ENCODE measurements at places on chromosomes 3 and 15. TPM values are rescaled to one million over a fixed set of nuclear protein-coding genes. Genes with fewer than 3 reads are reported as not detected.

GRCh38 chr15:74413350-74414080 is 20.2 kb downstream of the SEMA7A start:
- H3K4me1 ChIP-seq: no peaks in the 10 kb centered on the region
- no peak overlapping the region for H3K27ac ChIP-seq
- no peak overlapping the region for H3K4me3 ChIP-seq
- DNase-seq: no peak
- no peaks in the 10 kb centered on the region for H3K36me3 ChIP-seq

GRCh38 chr3:61682671-61683548 is 121.5 kb downstream of the PTPRG start:
- H3K27me3 ChIP-seq: no peaks in the 10 kb centered on the region
- H3K27ac ChIP-seq: no peak overlapping the region
- no peaks in the 10 kb centered on the region for H3K36me3 ChIP-seq
- no peak overlapping the region for H3K4me3 ChIP-seq

DNA sequence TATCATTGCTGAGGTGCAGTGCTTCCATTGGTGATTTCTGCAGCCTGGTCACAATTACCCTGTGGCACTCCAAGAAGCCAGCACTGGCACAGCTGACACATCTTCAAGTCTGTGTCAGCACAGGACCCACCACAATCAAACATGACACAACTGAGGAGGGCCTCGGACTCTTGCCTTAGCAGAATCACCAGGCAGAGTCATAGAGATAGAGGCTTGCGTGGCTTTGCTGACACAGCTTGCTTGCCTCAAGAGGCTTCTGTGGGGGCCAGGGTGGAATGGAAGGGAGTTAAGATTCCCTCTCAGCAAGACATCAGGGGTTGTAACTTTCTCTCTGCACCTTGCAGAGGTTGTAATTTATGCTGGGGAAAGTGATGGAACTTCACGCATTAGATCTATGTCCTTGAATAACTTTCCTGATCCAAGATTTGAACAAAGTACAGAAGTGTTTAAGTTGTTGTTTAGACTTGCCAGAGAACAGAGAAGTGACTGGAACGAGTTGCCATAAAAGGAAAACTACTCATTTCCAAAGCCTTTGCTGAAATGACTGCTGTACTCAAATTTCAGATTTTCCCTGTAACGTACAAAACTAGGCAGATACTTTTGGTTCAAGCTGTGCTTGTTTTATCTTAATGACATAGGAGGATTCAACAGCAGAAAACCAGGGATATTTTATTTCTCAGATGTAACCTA is 170.7 kb downstream of the DIPK2A start:
- no peak overlapping the region for H3K4me3 ChIP-seq
- H3K4me1 ChIP-seq: no peaks in the 10 kb centered on the region
- H3K27me3 ChIP-seq: no peaks in the 10 kb centered on the region
- H3K27ac ChIP-seq: no peak overlapping the region
- no peaks in the 10 kb centered on the region for H3K36me3 ChIP-seq
- no peak for DNase-seq

DNA sequence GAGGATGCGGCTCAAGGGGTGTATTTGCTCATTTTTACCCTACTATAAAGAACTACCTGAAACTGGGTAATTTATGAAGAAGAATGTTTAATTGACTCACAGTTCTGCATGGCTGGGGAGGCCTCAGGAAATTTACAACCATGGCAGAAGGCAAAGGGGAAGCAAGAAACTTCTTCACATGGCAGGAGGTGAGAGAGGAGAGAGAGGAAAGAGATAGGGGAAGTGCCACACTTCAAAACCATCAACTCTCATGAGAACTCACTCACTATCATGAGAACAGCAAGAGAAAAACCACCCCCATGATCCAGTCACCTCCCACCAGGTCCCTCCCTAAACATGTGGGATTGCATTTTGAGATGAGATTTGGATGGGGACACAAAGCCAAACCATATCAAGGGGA is 192.7 kb downstream of the DIPK2A start:
- no peaks in the 10 kb centered on the region for H3K4me1 ChIP-seq
- no peak overlapping the region for H3K4me3 ChIP-seq
- no peaks in the 10 kb centered on the region for H3K36me3 ChIP-seq
- no peak for DNase-seq

GRCh38 chr3:68306571-68306970 is 625.8 kb downstream of the TAFA4 start:
- H3K36me3 ChIP-seq: no peaks in the 10 kb centered on the region
- no peak for DNase-seq
- no peak overlapping the region for H3K27ac ChIP-seq
- H3K4me3 ChIP-seq: no peak overlapping the region
- H3K4me1 ChIP-seq: no peaks in the 10 kb centered on the region

- H3K4me1 ChIP-seq: no peaks in the 10 kb centered on the region
- H3K27ac ChIP-seq: no peak overlapping the region
- no peak for DNase-seq
- H3K27me3 ChIP-seq: no peaks in the 10 kb centered on the region
- H3K4me3 ChIP-seq: no peak overlapping the region
These were observed 371.6 kb upstream of the ZNF385D start for GRCh38 chr3:22122567-22122966.

GRCh38 chr15:99956820-99957641 is 223.8 kb upstream of the LYSMD4 start:
- H3K4me3 ChIP-seq: no peak overlapping the region
- H3K27ac ChIP-seq: no peak overlapping the region
- H3K36me3 ChIP-seq: no peaks in the 10 kb centered on the region
- no peaks in the 10 kb centered on the region for H3K27me3 ChIP-seq
- peak; percentile 4 for DNase-seq

GRCh38 chr3:44529927-44530326 is 25.1 kb upstream of the ZKSCAN7 start:
- H3K4me3 ChIP-seq: no peak overlapping the region
- no peaks in the 10 kb centered on the region for H3K4me1 ChIP-seq
- no peaks in the 10 kb centered on the region for H3K27me3 ChIP-seq
- no peak overlapping the region for H3K27ac ChIP-seq
- DNase-seq: no peak

Gene MRPL46
- total RNA-seq: 18.5 TPM

Gene TM6SF1
- total RNA-seq: 5.1 TPM
